ENCODE measurements at places on chromosomes 12 and 14.

- no peak for DNase-seq
Observed at GRCh38 chr14:102690509-102691286, 86.6 kb upstream of the TRAF3 start.

DNA sequence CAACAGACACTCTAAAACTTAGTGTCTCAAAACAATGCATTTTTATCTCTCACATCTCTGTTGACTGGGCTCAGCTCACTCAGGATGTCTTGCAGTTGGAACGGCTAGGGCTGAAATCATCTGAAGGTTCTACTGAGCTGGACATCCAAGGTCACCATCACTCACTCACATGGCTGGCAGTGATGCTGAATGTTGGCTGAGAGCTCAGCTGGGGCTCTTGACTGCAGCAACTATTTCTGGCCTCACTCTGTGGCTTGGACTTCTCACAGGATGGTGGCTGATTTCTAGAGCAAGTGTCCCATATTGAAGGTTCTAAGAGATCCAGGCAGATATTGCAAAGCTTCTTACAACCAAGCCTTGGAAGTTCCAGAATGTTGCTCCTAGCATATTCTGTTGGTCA is 166.5 kb downstream of the ZFP36L1 start:
- no peak for DNase-seq

DNA sequence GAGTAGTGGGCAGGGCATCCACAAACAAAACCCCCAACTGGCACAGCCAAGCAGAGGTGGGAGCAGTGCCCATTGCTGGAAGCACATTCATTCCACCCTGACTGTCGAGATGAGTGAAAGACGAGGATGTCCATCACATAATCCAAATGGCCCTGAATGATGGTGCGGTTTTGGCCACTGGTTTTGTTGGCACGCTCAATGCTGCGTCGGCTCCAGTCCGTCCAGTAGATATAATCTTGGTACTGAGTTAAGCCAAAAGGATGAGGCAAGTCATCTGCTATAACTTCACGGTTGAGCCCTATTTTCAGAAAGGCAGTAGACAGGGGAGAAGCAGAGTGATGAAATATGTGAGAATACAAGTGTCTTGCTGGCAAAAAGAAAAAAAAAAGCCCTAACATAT is 88.1 kb downstream of the BCL2L14 start:
- no peak for DNase-seq

GRCh38 chr14:92686900-92687427 is 61.5 kb downstream of the LGMN start:
- peak; percentile 40 for DNase-seq

GRCh38 chr12:107544937-107545336 is 140.7 kb upstream of the PWP1 start:
- no peak for DNase-seq

- no peak for DNase-seq
Observed at GRCh38 chr12:46523446-46523845, 150.9 kb upstream of the SLC38A2 start.

GRCh38 chr14:24481622-24482324 is 26.3 kb downstream of the CMA1 start:
- peak; percentile 38 for DNase-seq

DNA sequence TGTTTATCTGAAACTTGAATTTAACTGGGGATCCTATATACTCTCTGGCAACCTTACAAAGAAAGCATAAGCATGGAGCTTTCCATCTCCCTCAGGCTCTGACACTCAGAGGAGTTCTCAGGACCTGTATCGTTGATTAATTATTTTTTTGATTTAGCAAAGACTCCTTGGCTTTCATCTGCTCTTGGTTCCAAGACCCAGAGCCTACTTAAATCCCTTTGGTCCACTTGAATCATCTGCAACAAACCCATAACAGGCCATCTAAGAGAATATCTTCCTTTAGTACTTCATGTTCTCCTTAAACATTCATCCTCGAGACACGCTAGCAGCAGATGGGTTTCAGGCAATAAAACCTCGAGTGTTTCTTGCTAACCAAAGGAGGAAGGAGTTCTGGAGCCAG is 85.4 kb downstream of the ZFP36L1 start:
- DNase-seq: no peak

- no peak for DNase-seq
Observed at GRCh38 chr14:93173943-93174395, 10.7 kb downstream of the MOAP1 start.

GRCh38 chr12:10163084-10163483 is 8.8 kb downstream of the OLR1 start:
- DNase-seq: no peak

GRCh38 chr12:26496170-26496569 is 300.8 kb downstream of the SSPN start:
- no peak for DNase-seq

DNA sequence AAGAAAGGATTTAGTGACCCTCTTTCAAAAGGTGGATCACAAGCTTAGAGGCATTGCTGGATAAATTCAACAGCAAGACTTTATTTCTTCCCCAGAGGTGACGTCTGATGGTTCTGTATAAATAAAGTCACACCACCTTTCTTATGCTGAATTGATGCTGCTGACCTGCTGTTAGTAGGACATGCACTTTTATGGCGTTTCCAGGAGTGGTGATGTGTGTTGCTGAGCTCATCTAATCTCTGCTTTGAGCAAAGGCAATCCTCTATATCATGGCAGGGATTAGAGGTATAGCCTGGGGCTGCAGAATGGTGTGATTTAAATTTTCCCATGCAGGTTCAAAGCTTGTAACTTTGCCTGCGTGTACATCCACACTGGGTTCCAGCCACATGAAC is 94.9 kb downstream of the ETV6 start:
- no peak for DNase-seq

GRCh38 chr12:123080634-123081033 is 70.3 kb downstream of the PITPNM2 start:
- DNase-seq: no peak

GRCh38 chr14:33375786-33376185 is 437.1 kb downstream of the NPAS3 start:
- no peak for DNase-seq

DNA sequence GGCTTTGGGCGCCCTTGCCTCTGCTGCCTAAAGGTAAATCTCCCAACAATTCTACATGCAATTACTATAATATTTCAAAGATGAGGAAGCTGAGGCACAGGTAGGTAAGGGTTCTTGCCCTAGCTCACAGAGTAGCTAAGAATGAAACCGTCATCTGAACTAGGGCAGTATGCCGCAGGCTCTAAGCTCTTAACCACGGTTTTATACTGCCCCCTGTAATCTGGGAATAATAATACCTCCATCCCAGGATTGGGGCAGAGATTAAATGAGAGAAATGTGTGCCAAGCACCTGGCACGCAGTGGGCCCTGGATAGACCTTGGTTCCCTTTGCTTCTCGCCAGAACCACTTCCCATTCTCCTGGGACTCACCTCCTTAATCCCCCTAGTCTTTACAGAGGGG is 1.5 kb upstream of the HRK start:
- DNase-seq: no peak

GRCh38 chr14:88044444-88044758 is 39.5 kb downstream of the GPR65 start:
- no peak for DNase-seq

- no peak for DNase-seq
Observed at GRCh38 chr14:20455355-20456300, 602 bp downstream of the APEX1 start.

- no peak for DNase-seq
Observed at GRCh38 chr12:103865151-103865730, 24.2 kb upstream of the NT5DC3 start.

DNA sequence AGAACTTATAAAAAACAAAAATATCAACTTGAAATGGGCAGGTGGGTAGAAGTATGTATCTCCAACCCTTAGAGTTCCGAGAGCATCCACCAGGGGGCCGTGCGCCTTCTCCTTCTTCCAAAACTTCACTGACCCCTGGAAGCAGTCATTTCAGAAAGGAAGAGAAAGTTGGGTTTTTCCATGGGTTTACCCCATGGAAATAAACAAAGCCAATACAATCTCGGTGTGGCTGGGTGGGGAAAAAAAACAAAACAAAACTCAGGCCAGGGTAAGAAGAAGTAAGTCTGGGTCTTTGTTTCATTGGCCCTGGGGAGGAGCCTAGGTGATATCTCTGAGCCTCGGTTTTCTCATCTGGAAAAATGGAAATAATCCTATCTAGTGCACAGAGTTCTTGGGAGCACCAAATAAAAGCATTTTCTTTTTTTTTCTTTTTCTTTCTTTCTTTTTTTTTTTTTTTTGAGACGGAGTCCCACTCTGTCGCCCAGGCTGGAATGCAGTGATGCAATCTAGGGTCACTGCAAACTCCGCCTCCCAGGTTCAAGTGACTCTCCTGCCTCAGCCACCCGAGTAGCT is 33.6 kb upstream of the HNF1A start:
- peak; percentile 61 for DNase-seq
